ENCODE measurements at places on chromosomes 3 and 15.

GRCh38 chr3:41330465-41330864 lies 131.2 kb downstream of the CTNNB1 start:
- no peak for DNase-seq

GRCh38 chr3:5202222-5202621 lies 14.7 kb downstream of the EDEM1 start:
- DNase-seq: no peak

DNA sequence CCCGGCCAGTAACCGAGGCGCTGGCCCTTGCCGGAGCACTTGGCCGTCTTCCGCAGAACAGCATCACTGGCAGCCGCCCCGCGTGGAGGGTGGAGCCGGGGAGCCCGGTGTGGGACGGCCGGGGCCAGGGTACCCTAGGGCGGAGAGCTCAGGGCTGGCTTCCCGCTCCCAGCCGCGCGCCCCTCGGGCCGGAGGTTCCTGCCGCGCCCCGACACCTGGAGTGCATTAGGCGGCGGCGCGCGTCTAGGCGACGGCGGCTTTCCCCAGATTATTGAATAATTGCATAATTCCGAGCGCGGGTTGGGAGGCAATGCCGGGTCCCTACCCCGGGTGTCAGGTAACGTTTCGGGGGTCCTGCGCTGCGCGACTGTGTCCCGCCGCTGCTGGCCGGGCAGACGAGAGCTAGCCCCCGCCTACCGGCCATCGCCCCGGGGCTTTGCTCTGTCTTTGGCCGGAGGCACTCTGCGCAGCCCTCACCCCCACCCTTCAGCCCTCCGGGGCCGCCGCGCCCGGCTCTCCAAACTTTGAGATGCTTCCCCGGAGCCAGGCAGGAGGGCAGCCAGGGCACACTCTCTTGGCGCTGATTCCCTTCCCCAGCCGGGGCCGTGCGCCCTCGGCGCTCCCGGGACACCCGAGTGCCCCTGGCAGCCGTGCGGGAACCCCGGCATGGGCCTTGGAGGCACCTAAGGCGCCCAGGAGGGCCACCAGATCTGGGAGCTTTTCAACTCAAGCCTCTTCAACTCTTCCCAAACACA lies 749 bp downstream of the ITGA11 start:
- DNase-seq: no peak

DNA sequence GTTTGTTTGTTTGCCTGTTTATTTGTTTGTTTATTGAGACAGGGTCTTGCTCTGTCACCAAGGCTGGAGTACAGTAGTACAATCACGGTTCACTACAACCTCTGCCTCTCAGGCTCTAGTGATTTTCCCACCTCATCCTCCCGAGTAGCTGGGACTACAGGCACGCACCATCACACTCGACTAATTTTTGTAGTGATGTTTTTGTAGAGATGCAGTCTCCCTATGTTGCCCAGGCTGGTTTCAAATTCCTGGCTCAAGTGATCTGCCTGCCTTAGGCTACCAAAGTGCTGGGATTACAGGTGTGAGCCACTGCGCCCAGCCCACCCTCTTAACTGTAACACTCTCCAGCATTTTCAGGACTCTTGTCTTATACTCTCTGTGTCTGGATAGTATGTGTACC lies 26.7 kb downstream of the PLD1 start:
- no peak for DNase-seq

GRCh38 chr3:143633816-143634215 lies 214.5 kb downstream of the SLC9A9 start:
- DNase-seq: no peak

Data from posterior cingulate gyrus (tissue), 11 donors.